ENCODE measurements at places on chromosomes 2 and 18.

DNA sequence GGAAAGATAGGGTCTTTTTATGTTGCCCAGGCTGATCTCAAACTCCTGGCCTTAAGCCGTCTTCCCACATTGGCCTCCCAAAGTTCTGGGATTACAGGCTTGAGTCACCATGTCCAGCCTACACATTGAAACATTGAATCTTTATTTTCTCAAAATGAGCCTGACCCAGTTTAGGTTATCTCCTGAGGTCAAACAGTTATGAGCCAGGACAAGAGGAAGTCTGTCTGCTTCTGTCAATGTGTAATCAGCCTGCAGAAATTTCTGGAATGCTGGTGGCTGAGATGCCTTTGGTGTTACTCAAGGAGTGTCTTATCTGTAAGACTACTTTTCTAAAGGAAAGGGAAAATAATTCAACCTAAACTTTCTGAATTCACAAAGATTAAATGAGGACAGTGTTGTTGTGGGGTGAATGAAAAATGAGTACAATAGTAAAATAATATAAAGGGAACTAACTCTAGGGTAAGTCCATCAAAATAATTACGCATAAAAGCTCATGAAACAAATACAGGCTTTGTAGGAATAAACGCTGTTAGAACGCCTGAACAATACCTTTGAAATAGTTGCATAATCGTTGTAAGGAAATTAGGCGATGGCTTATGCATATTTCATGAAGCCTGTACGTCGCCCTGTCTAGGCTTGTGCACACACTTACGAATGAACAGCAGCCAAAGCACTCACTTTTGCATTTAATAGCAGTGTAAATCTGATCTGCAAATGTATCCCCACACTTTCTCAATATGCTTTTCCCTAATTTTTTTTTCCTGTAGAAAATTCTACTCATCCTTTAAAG is 260.8 kb downstream of the RDH14 start:
- ATAC-seq = no peak

DNA sequence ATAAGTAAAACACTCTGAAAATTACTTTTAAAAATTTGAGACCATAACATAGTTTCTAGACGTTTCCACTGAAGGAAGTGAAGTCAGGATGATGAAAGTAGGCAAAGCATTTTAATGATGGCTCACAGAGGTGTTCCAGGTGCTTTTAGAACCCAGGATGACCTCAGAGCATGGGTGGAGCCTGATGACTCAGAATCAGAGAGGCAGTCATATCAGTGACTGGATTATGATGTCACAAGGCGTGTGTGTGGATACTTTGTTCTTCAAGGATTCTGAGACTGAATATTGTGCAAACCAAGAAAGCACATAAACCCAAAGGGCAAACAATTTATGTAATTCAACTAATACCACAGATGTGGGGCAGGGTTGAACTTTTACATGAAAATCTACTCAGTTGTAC is 208.0 kb upstream of the FBXO11 start:
- ATAC-seq = peak; percentile 78

DNA sequence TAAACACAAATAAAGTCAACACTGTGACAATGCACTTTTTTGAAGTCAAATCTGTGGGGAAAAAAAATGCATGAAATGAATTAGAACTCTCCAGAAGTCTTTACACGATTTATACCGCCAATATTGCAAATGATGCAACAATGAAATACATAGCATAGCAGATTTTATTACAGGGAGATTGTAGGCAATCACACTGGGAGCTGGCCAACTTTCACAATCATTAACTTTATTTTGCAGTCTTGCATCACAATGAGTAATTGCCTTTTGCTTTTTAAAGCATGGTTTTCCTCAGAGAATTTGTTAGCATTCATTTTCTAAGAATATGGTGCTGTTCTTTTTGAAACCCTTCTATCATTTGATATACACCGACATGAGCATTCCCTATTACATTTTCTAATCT is 366.4 kb upstream of the FSIP2 start:
- no peak for ATAC-seq

DNA sequence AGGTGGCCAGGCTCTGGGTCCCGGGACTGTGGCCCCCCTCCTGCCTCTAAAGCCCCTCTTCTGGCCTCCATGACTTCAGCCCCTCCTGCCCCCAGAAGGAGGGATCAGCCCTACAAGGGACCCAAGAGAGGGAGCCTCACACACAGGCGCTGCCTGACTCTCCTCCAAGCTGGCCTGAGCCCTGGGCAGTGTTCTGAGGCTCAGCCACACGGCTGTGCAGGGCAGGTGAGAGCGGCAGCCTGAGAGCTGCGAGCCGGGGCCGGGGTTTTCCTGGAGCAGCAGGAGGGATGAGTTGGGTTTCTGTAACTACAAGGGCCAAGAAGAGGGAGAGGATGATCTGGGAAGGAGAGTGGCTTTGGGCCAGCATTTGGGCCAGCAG is 70.1 kb downstream of the HPCAL1 start:
- no peak for ATAC-seq

GRCh38 chr2:234580686-234581085 is 83.8 kb upstream of the ARL4C start:
- ATAC-seq = no peak

- ATAC-seq = no peak
These were observed 362.3 kb downstream of the MYCN start for GRCh38 chr2:16302431-16303272.

- no peak for ATAC-seq
These were observed 26.5 kb upstream of the CXXC1 start for GRCh38 chr18:50313873-50314460.

- no peak for ATAC-seq
These were observed 95.7 kb downstream of the B3GNT2 start for GRCh38 chr2:62291517-62292137.

- ATAC-seq = peak; percentile 92
These were observed 63.3 kb upstream of the ALPP start for GRCh38 chr2:232315049-232315922.

DNA sequence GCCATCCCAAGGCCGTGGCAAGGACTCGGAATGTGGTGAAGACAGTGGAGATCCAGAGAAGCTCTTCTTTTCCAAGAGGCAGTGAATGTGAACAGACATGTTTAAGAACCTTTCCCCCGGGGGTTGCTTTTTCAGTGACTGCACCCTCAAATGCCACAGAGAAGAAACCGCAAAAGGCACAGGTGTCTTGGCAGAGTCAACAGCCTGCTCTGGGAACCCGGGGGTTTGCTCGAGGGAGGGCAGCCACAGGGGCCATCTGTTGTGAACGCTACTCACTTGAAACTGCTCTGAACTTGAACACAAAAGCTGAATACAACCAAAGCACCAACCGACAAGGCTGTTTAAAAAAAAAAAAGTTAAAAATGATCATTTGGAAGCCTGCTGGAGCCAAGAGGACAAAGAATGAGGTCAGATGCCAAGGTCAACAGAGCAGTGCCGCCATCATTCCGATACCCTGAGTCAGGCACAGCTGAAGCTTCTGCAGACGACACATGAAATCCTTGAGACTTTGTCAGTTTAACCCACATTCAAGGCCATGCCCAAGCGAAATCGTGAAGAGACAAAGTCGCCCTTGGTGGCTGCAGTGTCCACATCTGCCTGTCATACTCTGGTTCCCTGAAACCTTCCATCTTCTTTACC is 47.4 kb downstream of the PSMG2 start:
- ATAC-seq = no peak

DNA sequence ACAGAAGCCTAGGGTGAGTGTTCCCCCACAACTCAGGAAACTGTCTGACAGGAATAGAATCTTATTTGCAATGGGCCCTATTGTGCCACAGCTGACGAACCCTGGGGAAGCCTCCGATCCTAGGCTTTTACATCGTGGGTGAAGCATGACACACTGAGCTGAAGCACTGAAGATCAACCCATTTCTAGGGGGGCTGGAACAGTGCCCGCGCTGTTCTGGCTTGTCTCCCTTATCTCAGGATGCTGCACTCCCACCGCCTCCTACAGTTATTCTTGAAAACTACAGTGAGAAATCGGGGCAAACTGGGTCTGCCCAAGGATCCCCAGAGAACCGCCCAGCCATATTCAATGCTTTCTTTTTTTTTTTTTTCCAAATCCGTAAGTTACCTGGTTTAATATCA is 41.1 kb downstream of the NETO1 start:
- ATAC-seq = no peak

GRCh38 chr2:200703127-200703925 is 108.4 kb upstream of the BZW1 start:
- peak; percentile 89 for ATAC-seq

DNA sequence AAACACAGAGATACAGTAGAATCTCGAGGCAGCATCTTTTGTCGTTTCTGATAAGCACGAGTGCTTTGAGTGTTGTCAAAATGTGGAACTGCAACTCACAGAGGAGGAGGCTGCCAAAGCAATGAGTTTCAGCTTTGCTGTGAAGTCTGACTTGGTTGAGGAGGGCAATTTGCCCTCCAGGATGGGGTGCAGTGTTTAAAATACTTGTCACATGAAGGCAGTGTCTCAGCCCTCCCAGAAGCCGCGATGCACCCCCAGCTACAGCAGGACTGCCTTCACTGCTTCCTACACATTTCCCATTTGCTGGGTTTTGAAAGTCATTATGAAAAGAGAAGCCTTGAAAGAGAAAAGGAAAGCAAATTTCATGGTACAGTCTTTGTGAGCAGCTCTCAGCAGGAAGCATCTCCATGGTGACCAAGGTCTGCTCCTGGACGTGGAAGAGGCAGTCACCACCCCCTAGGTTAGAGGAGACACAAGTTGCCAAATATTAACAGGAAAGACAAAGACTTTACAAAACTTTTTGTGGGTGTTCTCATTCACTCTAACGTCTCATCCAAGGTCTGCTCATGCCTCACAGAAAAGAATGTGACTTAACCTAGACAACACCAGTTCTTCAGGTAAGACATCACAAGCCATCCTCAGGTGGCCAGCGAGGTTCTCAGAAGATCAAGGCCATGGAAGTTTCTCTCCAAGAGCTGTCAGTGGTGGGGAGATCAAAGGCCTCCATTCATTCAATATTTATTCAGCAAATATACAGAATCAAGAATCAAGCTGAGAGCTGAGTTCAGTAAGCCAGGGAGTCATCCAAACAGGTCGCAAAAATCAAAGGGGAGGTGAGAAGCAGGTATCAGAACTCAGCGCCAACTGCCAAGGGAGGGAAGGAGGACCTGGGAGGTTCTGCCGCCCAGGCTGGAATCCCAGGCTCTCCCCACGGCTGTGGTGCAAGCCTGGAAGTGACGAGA is 476.0 kb downstream of the EIPR1 start:
- ATAC-seq = no peak

DNA sequence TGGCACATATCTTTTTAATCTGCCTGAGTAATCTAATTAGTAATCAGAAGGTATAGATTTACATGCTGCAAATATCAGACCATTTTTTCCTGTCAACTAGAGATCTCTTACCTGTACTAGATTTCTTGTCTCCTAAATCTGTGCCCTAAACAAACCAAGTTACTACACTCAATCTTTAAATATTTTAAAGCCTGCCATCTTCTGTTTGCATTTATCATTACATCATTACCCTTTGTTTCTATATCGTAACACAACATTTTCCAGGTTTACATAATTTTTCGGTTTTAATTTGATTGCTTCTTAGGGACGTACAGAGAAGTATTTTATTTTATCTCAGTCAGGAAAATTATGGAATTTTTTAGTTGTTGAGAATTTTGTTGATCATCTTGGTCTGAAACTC is 25.7 kb downstream of the PSMA8 start:
- ATAC-seq = no peak

GRCh38 chr2:31998731-31999383 is 12.0 kb downstream of the MEMO1 start:
- no peak for ATAC-seq

GRCh38 chr2:187302586-187302985 is 145.5 kb downstream of the CALCRL start:
- ATAC-seq = no peak

- ATAC-seq = no peak
These were observed 296.6 kb downstream of the IKZF2 start for GRCh38 chr2:212854771-212855170.

DNA sequence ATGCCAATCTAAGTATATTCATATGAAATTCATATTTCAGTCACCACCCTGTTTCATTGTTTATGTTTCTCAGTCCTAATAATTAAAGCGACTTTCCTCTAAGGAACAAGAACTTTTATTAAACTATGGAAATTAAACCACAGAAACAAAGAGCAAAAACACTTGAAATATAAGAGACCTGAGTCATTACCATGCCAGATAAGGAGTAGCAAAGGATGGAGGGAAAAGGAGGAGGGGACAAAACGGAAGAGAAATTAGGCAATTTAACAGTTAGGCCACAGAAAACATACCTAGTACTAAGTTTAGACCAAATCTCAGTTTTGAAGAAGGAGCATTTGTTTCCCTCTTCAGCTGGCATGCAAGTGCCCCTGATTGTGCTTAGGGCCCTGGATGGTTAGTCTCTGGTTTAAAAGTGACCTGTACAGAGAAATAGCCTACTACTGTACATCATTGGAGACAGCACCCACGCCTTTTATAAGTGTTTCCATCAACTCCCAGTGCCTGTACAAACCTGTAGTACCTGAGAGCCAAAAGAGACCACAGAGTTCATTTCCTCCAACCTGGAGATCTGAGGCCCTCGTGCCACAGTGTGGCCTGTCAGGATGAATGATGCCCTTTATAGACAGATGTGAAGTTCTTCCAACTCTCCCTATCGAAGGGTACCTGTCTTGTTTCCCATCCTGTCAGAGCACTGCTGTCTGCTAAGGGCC is 74.5 kb downstream of the SPATS2L start:
- ATAC-seq = no peak

DNA sequence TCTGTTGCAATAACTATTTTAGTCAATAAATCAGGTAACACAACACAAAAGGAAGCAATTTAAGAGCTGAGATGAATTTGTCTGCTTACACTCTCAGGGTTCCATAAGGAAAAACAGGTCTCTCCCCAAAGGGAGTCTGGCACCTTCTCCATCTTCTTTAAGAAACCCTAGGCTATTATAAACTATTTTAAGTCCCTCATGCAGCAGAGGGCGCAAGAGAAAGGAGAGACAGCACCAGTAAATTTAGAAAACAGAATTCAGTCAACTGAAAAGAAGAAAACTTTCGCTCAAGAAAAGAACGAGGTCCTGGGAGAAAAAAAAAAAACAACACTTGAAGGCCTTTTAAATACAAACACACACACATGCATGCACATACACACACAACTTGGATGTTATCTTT is 19.1 kb downstream of the SULT1C4 start:
- ATAC-seq = no peak

DNA sequence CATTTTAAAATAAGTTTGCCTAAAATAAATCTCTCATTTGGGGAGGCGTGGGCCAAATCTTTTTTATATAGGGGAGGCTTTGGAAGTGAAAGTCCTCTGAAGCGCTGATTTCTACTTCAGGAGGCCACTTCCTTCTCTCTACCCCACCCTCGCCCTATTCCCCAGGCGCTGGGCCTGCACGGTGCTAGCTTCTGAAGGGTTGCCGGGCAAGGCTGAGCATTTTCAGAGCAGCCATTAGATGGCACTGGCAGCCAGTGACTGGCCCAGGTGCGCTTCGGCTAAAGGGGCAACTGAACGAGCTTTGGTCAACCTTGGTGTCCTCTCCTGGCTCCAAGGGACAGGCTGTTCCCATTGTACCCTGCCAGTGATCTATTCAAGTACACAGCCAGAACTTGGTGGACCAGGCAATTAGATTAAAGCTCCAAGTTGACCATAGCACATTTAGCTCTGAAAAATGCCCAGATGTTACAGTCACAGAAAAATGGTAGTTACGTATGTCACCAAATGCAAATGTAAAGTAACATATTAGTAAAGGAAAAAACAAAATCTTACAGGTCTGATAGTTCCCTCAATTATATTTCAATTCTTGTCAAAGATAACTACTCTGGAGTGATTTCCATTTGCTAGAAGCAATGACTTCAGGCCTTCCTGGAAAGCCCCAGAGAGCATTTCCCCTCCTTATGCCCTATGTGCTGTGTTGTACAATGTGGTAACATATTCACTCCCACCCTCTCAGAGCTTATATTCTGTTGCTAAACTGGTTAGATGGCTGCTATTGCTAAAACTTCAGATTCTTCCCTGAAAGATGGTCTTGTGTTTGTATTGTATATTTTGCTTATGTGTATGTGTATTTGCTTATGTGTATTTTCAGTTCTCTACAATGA is 2.1 kb downstream of the POMC start:
- peak; percentile 55 for ATAC-seq
